ENCODE measurements at places on chromosomes 5 and 9.
A peak's percentile ranks its signal among the peaks of the same experiment; 100 is the strongest.

DNA sequence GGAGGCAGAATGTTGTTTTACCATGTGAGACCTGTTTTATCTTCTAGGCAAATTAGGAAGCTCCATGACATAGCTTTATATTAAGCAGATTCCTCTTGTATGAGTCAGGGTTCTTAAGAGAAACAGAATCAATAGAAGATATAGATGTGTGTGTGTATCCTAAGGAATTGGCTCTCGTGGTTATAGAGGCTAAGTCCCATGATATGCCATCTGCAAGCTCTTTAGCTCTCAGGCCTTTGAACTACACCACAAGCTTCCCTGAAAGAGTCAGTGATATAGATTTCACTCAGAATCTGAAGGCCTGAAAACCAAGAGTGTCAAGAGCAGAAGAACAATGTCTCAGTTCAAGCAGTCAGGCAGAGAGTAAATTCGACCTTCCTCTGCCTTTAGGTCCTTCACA is 365.8 kb upstream of the ZNF608 start:
- no peak for DNase-seq

GRCh38 chr9:131635285-131635684 is 90.0 kb downstream of the PRRT1B start:
- peak; percentile 87 for DNase-seq

- DNase-seq: no peak
Observed at GRCh38 chr9:37362430-37362829, 60.1 kb upstream of the GRHPR start.

- no peak for DNase-seq
Observed at GRCh38 chr5:163565931-163566608, 60.7 kb downstream of the MAT2B start.

DNA sequence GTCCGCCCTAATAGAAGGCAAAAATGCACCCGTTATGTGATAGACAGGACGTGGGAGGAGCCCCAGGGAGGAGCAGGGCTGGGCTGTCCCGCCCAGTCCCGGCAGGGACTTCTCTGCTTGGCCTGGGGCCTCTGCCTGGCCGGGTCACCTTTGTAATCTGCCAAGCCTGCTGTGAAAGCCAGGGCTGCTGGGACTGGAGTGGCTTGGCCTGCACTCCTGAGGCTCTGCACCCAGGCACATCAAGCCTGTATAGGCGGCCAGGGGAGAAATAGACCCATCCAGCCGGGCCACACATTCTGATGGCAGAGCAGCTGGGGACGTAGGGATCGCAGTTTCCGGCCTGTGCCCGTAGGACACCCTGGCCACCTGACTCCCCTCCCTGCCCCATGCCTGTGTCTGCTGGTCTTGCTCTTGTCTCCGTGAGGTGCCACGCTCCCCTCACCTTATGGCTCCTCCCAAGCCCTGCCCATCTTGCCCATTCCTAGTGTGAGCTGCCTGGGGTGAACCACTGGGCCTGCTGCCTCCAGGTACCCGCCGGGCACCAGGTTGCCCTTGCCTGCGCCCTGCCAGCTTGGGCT is 28.1 kb downstream of the DYNC2I2 start:
- peak; percentile 33 for DNase-seq

- peak; percentile 19 for DNase-seq
Observed at GRCh38 chr5:411728-412127, 31.2 kb upstream of the EXOC3 start.

Data from breast epithelium (tissue), 4 donors.